ENCODE measurements at places on chromosomes 4 and X.

DNA sequence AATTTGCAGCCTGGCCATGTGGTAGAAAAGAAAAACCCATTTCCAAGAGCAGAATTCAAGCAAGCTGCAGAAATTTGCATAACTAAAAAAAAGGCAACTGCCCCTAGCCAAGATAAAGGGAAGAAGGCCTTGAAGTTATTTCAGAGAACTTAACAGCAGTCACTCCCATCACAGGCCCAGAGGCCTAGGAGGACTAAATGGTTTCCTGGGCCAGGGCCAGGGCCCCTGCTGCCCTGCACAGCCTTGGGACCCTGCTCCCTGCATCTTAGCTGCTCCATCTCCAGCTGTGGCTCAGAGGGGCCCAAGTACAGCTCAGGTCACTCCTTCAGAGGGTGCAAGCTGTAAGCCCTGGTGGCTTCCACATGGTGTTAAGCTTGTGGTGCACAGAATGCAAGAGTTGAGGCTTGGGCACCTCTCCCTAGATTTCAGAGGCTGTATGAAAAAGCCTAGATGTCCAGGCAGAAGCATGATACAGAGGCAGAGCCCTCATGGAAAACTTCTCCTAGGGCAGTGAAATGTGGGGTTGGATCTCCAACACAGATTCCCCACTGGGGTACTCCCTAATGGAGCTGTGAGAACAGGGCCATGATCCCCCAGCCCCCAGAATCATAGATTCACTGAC lies 6.7 kb upstream of the MID2 start:
- DNase-seq = no peak

DNA sequence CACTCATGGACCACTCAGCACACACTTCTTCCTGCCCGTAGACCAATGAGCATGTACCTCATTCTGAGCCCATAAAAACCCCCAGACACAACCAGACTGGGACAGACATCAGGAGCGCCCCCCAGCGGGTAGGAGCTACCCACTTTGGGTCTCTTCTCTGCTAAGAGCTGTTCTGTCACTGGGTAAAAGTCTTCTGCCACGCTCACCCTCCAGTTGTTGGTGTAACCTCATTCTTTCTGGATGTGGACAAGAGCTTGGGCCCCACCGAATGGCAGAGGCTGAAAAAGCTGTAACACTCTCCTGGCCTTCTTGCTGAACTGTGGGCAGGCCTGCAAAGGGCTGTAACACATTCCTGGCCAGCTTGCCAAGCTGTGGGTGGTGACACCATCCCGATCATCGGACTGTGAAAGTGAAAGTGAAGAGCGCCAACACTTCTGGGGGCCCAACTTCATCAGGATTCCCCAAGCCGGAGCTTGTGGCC lies 137.6 kb downstream of the TECRL start:
- no peak for DNase-seq

DNA sequence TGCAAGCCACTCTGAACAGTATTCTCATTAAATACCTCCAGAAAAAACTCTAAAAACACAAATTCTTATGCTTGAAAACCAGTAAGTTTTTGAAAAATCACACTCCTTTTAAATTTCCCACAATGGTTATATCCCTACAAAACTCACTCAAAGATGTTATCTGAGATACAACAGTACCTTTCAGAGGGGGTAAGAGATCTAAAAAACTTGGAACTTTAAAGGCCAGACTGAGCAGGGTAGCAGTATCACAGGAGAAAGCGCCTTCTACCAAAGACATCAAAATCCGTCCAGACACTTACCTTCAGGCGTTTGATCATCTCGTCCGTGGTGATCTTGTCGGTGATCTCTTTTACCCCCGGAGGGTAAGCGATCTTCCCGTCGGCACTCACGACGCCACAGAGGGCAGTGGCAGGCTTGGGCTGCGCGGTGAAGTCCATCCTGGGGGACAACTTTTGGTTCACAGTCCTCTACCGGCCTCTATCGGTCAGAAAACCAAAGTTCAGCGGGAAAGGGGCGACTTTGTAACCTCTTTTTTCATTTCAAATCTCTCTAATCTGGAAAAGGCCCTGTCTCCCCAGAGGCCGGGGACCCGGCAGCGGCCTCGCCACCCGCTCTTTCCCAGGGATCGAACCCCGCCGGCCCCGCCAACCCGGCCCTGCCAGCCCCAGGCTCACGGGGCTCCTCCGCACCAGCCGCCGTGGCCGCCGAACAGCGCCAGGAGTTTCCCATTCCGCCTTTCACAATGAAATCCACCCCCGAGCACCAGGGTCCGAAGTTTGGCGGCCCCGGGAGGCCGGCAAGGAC lies 1.4 kb downstream of the PDS5A start:
- DNase-seq = no peak

DNA sequence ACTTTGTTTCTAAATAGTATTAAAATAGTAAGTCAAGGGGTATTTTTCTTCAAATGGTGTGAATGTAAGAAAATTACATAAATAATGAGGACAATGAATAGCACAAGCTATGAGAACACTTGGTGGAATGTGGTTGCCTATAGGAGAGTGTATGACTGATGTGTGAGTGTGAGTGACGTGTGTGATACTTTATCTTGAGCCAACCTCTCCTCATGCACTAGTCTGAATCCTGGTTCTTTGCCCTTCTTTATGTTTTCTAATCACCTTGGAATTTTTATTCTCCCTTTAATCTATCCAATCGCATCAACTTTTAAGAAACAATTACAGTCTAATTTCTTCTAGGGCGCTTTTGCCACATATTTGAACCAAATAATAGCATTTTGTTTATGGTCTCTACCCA lies 98.2 kb downstream of the YIPF7 start:
- DNase-seq = no peak

GRCh38 chr4:20416800-20417199 lies 165.1 kb downstream of the SLIT2 start:
- DNase-seq = no peak

DNA sequence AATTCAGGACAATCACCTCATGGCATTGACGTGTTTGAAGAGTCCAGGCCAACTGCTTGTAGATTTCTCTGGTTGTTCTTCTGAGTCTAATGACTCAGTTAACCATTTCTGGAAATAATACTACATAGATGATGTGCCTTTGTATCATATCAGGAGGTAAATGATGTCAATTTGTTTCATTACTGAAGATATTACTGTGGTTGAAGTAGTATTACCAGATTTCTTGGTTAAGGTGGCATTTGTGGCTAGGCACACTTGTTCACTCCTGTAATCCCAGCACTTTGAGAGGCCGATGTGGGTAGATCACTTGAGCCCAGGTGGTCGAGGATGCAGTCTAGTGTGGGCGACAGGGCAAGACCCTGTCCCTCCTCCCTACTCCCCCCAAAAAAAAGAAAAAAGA lies 15.7 kb downstream of the RPL9 start:
- no peak for DNase-seq

DNA sequence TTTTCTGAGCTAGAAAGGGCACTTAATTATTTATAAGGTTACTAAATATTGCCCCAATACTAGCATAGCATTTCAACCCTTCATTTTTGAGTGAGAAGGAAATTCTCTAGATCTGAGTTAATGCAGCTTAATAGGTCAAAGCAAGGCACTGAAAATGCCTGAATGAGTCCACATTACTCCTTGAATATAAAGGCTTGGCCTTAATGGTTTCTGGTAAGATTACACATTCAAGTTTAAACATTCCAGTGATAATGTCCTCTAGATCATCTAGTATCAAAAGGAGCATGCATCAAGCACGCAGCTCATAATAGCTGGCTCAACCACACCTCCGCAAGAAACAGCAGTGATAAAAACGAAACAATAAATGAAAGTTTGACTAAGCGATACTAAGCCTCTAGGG lies 87.5 kb downstream of the SPANXN3 start:
- no peak for DNase-seq

GRCh38 chrX:87525771-87526229 lies 8.2 kb downstream of the KLHL4 start:
- DNase-seq = no peak

GRCh38 chr4:174436377-174436776 lies 85.9 kb downstream of the HPGD start:
- DNase-seq = no peak

DNA sequence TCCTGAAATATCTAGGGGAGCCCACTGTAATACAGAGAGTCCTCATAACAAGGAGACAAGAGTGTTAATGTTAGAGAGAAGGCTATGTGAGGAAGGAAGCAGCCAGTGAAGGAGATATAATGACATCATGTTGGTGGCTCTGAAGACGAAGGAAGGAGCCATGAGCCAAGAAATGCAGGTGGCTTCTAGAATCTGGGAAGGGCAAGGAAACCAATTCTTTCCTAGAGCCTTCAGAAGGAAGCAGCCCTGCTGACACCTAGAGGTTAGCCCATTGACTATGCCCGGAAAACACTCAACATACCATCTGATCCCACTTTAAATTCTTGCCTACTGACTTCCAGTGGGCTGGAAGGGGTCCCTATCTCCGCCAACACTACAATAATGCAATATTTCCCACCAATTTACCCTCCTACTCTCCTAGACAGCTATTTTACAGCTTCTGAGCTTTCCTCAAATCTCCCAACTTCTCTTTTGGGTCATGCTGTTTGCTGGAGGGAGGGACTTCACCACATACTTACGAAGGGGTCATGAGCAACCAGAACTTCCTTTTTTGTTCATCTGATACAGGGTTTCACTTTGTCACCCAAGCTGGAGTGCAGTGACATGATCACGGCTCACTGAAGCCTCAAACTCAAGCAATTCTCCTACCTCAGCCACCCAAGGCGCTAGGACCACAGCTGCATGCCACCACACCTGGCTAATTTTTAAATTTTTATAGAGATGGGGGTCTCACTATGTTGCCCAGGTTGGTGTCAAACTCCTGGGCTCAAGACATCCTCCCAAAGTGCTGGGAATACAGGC lies 25.2 kb upstream of the G3BP2 start:
- no peak for DNase-seq

DNA sequence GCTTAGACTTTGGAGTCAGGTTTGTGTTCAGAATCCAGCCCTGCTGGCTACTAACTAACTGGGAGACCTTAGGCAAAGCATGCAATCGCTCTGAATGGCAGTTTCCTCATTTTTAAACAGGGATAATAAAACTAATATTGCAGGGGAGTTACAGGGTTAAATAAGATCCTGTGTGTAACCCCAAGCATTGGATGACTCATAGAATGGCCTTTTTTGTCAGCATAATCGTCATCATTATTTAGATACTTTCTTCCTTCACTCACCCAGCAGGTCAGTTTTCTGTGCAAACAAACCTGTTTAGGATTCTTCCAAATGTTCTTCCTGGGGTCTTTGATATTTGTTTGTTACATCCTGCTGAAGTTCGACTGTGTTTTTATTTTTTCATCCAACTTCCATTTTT lies 208.2 kb downstream of the EVC2 start:
- DNase-seq = no peak

GRCh38 chr4:145034727-145035211 lies 63.2 kb downstream of the ANAPC10 start:
- DNase-seq = no peak

GRCh38 chrX:11474576-11474975 lies 181.4 kb downstream of the AMELX start:
- no peak for DNase-seq

DNA sequence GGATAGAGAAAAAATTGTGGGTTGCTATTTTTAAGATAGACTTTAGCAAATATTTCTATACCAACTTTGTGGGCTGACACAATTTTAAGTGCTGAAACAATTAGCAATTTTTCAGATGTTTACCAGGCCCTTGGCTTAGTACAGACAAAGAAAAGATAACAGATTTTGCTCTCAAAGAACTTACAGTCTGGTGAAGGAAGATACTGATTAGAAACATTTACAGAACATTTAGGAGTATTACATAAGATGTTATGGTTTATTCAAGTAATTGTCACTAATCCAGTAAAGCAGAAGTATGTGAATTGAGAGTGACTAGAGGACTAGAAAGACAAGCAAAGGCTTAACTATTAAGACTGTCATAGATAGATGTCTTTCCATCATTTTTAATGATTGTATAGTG lies 35.3 kb upstream of the NDUFC1 start:
- DNase-seq = no peak

DNA sequence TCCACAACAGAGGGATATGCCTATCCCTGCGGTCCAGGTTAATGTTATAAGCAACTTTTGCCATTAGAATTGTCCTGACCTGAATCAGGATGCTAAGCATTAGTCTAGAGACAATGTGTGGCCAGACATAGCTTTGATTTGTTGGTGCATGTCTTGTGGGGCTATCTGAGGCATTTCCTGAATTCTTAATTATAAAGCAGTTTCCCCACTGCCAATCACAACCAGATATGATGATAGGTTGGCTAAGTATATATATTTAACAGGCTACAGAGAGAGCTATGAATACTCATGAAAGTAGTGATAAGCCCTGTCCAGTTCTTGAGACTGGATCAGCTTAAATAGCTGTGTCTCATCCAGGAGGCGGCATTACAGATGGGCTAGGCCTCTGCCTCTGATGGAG lies 37.8 kb upstream of the ZNF81 start:
- no peak for DNase-seq

DNA sequence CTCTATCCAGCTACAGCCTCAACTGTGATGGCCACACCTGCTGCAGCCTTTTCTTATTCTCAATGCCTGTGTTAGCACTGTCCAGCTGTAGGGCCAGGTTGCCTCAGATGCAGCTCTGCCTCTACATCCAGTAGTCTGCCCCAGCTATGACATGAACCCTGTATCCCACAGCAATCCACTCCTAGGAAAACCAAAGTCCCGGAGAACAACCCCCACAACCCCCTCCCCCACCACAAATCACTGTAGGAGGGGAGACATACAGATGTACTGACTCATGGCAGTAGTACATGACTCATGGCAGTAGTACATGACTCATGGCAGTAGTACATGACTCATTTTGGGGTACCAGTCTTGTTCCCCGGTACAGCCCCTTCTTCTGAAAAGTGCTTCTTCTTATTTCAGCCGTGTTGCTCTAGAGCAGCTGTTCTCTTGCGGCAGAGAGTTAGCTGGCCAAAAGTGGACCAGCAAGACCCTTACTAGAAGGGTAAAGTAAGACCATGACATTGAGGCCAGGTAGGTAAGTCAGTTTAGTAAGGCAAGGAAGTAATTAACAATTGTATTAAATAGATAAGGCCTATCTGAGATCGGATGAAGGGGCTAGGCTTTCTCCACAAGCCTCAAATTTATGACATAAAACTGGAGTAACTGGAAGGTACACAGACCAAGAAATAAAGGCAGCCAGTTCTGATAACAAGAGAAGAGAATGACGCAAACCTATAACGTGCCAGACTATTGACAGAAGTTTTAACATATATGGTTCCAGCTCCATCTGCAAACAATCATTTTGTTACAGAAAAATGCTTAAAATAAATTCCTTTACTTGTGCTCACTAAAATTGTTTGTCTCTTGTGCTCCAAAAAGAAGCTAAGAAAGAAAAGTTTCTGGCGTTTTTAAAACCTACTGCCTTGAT lies 221.4 kb downstream of the TACR3 start:
- no peak for DNase-seq

GRCh38 chr4:137343221-137343620 lies 189.1 kb downstream of the PCDH18 start:
- DNase-seq = no peak

- no peak for DNase-seq
Measured at GRCh38 chr4:1031956-1032795, 20.8 kb downstream of the FGFRL1 start.

DNA sequence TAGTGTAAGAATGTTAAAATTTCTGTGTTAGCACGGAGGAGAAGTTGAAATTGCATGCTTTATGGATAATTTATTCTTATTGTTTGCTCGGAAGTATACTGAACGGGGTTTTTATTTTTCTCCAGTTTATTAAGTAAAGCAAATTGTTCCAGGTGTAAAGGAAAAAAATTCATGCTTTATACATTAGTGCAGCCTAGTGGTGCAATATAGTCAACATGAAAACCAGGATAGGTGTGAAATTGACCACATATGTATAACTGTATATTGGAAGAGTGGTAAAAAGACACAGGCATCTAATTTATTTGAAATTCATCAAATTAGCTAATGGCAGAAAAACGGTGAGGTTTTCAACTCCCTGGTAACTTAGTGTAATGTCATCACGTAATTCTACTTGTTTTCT lies 959 bp downstream of the BRS3 start:
- no peak for DNase-seq
